ENCODE measurements at places on chromosomes 4 and X.

DNA sequence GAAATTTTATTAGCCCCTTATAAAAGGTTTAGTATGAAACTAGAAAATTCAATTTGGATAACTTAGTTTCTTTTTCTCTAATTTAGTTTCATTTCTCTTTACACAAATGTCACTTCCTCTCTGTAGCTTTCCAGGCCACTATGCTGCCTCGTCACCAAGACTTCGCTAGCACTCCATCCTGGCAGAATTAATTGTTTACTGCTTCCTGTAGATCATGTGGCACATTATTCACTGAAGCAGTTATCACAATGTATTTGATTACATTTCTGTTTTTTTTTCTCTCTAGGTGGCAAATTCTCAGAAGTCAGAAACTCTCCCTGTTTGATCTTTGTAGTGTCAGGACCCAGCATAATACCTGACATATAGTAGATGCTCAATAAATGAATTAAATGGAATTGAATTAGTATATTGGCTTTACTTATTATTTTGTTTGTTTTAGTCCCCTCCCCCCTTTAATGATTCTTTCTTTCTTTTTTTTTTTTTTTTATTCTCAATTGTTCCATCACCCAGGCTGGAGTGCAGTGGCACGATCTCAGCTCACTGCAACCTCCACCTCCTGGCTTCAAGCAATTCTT lies 9.3 kb upstream of the SAT1 start:
- no peak for DNase-seq

DNA sequence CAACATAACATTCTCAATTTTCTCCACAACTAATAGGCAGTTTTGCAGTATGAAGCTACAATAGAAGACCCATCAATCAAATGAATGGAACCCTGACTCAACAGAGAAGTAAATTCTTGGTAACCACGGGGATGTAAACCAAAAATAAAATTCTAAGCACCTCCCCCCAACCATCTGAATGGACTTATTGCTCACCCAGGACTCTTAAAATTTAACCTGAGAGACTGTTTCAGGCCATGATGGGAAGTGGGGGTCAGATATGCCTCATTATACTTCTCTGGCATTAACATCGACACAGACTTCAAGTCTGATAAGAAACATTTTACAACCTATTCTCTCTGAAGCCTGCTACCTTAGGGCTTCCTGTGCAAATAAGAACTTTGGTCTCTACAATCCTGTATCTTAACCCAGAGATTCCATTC lies 620.9 kb downstream of the TLL1 start:
- DNase-seq = no peak

DNA sequence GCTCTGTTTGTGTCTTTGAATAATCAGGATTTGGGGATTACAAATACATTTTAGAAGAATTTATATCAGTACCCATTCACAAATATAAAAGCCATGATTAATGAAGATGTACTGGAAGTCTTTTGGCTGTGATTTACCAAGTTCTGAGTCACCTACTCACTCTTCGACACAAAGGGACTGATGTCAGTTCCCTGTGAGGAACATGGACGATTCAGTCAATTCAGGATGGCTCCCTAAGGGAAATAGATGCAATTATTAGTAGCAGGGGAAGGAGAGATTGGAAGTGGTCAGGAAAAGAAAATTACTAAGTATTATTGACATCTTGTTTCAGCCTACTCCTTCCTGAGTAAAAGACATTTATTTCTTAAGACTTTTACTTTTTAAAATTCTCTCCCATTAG lies 550.7 kb upstream of the SLIT2 start:
- no peak for DNase-seq

DNA sequence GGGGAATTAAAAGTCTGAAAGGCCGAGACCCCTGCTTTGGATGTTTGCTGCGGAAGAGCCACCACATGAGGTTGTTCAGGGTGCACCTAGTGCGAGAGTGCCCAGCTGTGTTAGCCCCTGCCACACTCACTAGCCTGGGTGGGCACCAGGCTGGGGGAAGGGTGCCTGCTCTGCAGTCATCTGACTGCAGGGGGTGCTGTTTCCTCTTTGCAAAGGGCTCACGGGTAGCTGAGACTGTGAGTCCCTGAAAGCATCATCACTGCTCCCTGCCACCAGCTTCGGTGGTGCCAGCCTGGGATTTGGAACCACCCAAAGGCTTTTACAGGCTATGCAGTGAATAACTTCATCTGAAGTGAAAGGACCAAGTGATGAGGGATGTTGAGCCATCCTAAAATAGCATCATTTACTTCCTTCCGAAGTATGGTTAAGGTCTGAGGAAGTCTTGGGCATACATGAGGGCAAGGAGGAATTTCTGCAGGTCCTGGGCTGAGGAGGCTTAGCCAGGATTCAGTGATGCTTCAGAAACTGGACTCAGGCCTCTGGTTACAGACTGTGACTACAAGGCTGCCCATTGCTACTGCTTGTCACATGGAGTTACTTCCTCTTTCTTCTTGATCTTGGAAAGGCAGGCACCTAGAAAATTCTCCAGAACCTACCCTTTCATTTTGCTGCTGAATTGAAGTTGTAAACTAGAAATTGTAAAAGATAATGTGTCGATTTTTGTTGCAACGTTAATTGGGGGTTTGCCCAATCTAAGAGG lies 293.2 kb upstream of the PRPS2 start:
- no peak for DNase-seq

DNA sequence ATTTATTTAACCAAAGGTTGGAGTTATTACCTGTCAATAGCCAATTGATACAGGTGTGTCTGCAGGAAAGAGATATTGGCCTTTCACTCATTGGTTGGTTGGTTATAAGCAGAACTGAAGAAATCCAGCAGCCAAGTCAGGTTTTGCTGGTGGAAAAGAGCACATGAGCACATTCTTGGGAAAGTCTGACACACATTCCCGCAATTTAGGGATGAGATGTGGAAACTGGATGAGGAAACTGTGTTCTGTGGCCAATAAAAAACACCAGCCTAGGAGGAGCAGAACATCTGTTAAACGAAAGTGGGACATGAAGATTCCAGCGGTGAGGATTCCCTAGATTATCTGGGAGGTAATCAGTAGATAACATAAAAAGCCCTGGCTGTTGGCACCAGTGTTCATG lies 567.4 kb upstream of the CPEB2 start:
- no peak for DNase-seq

DNA sequence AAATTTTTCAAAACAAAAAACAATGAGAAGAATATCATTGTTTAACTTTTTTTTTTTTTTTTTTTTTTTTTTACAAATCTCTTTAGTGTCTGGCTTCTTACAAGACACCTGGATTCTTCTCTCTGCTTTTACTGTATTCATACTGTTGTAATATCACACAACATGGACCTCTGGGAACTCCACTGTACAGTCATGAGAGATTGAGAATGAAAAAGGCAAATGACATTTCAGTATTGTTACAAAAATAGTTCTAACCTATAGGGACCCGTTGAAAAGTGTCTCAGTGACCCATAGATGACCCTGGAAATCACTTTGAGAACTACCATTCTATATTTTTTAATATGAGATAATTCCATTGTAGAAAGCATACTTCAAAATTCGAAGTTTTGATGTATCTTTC lies 124.4 kb downstream of the SLIT2 start:
- DNase-seq = no peak

GRCh38 chr4:133968174-133968573 lies 233.4 kb downstream of the PABPC4L start:
- no peak for DNase-seq

GRCh38 chr4:132065940-132066495 lies 1083.1 kb upstream of the PCDH10 start:
- no peak for DNase-seq

DNA sequence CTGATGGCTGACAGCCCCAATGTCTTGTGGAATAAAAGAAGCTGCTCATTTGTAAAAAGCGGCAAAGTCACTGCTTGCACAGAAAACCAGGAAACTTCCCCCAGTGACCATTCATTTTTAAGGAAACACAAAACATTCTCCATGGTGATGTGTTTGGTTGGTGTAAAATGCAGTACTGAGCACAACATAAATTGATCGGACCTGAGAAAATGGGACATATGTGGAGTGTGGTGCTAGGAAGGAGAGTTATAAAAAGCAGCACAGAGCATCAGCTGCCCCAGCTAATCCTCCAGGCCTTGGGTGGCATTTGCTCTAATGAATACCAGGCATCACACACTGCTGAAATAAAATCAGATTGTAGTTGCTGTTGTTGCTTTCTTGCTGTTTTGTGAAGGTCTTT lies 55.2 kb downstream of the GLRA2 start:
- DNase-seq = no peak

- DNase-seq = peak; percentile 48
Measured at GRCh38 chr4:123555233-123555806, 158.7 kb downstream of the SPRY1 start.

DNA sequence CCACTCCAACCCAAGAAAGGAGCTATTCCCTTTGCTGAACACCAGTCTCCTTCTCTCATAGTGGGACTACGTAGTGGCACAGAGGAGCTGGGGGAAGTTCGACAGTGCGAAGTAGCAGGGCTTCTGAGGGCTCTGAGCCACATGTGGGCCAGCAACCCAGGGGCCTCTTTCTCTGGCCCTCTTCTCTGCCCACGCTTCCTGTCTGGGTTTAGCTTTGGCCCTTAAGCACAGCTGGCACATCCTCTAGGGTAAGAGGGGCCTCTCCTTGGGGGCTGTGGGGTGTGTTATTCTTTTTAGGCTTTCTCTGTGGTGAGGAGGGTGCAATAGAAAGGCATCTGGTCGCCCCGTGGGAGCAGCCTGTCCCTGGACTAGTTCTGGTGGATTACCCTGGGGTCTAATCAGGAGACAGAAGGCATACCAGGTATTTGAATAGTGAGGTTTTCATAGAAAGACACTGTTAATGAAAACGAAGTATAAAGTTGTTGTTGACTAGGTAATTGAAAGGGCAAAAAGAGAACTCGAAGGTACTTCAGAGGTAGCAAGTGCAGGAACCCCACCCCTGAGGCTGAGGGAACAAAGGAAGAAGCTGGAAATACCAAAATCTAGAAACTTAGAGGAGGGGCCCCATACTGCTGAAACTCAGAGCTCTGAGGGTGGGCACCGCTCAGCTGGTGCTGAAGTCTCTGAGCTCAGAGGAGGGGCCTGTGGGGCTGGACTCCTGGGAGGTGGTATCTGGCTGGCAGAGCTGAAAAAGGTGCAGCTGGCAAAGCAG lies 151.9 kb upstream of the RPS6KA3 start:
- DNase-seq = no peak

DNA sequence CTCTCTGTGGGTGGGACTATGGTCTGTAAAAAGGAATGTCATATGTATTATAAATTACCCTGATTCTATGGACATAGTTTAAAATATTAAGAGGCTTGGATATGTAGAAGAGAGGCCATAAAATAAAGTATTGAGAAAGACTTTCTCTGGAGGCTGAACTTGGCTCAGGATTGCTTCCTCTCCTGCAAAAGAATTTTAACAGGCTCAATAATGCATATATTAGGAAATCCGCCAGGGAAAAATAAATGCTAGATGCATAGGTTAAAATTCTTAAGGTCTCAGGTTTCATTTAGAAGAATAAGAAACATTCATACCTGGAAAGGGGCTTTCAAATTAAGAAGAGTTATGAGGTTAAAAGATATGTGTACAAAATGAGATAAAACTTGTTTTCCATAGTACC lies 424.3 kb downstream of the ARAP2 start:
- DNase-seq = no peak

DNA sequence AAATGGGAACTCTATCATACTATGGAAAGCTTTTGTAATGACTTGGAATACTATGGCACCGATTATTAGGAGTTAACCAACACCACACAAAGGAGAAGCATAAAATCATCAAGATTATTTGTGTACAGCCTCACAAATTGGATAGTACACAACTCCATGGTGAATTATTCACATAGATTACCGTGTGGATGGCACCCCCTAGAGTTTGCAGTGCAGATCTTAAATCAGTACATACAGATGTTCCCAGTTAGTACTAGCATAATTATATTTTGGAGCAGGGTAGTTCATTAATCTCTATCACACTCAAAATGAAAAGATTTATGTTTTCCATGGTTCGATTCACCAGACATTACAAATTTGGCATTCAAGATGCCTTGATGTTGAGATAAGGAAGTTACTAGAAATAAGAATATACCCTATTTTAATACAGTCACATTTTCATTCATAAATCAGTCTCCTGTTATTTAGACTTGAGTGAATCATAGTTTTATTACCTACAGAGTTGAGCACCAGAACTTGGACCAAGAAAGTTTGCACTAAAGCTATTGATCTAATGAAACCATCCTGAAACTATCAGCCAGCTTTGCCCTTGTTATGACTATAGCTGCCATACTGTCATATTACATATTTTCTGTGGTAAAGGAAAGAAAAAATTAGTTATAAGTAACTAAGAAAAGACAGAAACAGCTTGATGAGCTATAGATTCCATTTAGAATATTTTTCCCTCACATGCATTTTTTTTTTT lies 531.8 kb downstream of the GLUD2 start:
- peak; percentile 12 for DNase-seq

DNA sequence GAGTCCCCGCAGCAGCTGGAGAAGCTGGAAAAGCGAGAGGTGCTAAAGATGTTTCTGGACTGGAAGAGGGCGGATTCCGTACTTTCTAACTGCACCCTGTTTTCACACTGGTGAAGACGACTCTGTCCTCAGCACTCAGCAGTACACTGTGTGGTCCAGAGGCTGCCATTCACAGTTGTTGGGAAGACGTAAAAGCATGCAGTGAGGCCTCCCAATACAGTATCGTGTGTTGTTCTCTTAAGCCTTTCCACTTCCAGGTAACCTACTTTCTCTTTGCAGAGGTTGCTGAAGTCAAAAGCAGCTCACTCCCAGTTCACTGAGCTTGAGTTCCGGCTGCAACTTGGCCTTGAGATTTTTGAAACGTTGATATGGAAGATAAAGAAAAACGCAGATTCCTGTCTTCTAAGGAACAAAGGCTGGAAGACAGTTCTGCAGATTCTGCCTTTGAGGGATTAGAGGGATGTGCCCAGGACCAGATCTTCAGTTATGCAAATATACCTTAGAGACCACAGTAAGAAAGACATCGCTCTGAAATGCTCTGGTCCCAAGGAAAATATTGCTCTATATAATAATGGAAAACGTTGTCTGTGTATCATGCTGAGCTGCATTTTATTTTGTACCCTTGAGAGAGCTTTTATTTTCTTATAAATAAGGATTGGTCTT lies 540.9 kb downstream of the TRIML1 start:
- DNase-seq = no peak

GRCh38 chr4:186829740-186830449 lies 106.2 kb upstream of the FAT1 start:
- no peak for DNase-seq

GRCh38 chrX:121802881-121803412 lies 755.5 kb downstream of the GLUD2 start:
- DNase-seq = no peak

Measured in midbrain (tissue), 1 donor.